NCI-H2081 (cell line): ENCODE measurements at places on chromosomes 1 and 21.

DNA sequence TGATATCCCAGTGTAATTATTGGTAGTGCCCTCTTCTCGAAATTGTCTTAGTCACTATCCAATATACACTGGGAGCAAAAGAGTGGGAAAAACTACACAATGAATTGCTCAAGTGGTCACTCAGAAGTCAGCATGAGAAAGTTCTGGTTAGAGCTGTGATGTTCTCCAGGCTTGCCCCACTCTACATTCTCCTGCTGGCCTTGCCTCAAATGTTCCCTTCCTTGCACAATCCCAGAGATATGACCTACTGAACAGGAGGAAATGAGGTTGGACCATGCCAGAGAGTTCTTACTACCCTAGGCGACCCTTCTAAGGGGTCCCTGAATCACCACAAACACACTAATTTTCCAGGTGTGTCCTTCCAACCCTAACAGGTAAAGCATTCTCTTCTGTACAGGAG, 40.8 kb downstream of the GLUL start:
- no peak for DNase-seq

GRCh38 chr1:235006816-235007215, 121.8 kb downstream of the TOMM20 start:
- DNase-seq, result no peak

DNA sequence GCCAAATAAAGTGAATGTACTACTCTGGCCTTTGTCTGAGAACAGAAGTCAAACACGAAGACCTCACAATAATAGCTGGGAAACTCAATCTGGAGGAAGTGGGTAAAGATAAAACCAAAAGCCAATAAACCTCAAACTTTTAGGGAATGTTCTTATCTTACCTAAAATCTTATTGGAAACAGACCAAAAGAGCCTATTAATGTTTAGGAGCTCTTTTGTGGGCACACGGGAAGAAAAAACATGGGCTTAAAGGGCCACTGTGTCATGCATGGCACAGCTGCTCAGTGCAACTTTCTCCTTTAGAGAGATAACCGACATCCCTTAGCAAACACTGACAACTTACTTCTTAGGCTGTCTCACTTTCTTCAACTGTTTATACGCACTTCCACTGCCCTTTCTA, 16.1 kb downstream of the EIF2B3 start:
- DNase-seq, result no peak

DNA sequence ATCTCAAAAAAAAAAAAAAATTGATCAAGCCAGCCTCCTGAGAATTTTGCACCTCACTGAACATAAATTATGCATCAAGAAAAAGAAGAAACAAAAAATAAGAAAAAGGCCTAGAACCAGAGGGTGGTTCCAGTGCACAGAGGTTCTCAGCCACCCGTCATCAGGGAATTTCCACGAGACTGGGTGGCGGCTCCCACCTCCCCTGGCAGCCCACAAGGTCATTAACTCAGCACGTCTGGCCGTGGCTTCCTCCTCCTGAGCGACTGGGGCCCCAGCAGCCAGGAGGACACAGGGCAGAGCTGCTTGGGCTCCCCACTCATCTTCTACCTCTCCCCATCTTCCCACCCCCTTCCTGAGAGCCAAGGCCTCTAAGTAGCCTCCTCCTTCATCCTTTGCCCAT, 15.7 kb upstream of the TMEM51 start:
- no peak for DNase-seq

DNA sequence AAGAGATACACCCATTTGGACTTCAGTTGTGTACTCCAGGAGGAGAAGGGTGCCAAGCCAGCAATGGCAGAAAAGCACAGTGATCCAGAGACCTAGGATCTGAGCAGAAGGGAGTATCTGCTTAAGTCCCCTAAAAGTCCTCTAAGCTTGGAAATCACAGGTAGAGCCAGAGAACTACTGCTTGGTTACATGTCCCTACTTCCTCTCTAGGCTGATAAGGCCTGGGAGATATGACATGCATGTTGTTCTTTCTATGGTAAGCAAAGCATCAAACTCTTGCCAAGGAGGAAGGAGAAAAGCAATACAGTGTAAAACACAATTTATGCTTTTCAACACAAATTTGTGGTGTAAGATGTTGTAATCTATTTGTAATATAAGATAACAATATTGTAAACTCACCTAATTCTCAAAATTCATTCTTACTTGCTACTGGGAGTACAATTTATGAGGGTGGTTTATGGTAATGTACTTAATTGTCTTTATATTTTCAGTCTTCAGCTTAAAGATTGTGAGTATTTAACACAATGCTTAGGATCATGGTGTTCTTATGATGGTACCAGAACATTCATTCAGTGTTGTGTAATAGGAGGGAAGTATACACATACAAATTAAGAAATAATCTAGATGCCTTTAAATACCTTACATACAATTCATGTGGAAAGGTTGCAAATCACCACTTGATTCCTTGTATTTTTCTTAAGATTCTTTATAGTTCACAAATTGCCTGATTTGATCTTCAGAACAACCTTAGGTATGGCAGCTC, 49.1 kb upstream of the GNG12 start:
- no peak for DNase-seq

DNA sequence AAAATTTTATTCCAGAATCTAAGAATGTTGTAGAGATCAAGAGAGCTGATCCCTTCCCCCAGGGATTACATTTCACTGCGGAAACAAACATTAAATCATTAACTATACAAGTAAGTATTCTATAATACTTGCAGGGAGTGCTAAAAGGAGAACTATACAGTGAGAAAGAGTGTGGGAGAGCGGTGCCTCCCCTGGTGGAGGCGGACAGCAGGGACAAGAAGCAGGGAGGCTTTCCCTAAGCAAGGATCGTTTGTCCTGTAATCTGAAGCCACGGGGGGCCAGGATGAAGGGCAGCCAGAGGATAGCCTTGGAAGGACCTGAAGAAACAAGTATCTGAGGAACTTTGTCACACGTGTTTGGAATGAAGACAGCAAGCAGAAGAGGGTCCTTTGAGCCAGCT, 40.1 kb downstream of the SLC9C2 start:
- DNase-seq, result no peak

DNA sequence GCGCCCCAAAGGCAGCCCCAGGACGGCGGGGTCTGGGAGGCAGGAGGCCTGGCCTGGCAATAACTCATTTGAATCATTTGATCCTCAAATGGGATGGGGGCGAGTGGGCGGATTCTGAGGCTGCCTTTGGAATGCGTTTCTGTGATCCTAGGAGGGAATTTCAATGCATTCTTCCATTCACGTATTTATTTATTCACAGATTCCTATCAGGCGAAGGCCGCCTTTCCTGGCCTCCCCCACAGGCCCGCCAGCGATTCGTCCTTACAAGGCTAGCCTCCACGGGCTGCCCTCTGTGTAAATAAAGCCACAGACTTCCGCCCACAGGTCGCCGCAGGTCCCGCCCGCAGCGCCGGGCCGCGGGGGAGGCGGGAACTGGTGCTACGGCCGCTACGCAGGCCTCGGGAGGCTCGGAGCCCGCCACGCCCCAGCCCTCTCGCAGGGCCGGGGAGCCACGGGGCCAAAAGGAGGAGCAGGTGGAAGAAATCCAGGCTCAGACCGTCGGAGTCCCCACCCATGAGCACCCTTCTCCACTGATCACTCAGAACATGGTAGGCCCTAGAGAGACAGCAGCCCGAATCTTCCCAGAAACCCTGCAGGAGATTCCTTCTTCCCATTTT, 31.3 kb upstream of the JUN start:
- no peak for DNase-seq

DNA sequence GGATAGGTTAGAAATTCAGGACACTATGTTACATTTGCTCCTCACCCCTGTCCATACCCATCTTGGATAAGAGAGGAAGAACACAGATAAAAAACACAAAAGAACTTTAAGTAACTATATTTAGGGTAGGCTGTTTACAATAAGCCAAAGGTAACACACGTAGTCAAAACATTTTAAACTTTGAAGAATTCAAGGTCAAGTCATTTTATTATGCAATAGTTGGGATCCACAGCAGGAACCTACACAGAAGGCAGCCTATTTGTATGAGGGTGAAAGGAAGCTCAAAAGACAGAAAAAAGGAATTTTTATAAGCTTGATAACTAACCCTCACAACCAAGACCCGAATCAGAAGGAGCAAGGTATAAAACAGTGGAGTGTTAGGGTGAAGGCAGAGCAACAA, 89.6 kb downstream of the ZSWIM5 start:
- DNase-seq, result no peak

- DNase-seq, result no peak
Measured at GRCh38 chr1:100816049-100816448, 78.6 kb downstream of the EXTL2 start.

DNA sequence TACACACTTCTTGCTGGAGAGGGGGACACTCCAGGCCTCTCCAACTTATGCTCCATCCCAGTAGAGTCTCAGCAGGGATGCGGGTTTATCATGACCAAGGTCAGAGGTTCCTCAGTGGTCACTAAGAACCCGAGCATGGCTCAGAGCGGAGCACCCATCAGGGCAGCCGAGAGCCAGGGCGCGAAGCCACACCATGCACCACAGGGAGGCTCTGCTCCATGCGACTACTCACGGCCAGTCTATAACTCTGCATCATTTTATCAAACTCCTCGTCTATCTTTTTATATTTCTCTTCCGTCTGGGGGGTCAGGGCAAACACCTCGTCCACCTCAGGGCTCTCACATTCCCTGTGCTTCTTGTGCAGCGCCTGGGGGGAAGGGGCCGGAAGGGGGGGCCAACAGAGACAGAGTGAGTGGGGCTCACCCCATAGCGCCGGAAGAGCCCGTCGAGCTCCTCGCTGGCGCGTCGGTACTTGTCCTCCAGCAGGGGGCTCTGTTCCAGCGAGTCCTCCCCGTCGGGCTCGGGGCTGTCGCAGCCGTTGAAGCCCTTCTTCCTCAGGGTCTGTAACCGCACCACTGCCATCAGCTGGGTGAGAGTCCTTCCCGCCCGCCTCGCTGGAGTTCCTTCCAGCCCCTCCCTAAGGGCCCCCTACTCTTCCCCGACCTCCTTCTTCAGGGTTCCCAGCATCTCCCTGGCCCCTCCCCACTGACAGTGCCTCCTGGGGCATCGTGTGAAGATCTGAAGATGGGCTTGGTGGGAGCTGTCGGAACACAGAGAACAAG, 20.0 kb downstream of the MEF2D start:
- no peak for DNase-seq

GRCh38 chr1:85628791-85629531, 48.4 kb downstream of the CCN1 start:
- DNase-seq, result peak; percentile 29

- no peak for DNase-seq
Measured at GRCh38 chr21:35401476-35401875, 352.4 kb upstream of the RUNX1 start.

GRCh38 chr1:223840254-223840653, 5.5 kb downstream of the TP53BP2 start:
- no peak for DNase-seq

GRCh38 chr1:8104278-8105236, 78.4 kb upstream of the ERRFI1 start:
- DNase-seq, result no peak

DNA sequence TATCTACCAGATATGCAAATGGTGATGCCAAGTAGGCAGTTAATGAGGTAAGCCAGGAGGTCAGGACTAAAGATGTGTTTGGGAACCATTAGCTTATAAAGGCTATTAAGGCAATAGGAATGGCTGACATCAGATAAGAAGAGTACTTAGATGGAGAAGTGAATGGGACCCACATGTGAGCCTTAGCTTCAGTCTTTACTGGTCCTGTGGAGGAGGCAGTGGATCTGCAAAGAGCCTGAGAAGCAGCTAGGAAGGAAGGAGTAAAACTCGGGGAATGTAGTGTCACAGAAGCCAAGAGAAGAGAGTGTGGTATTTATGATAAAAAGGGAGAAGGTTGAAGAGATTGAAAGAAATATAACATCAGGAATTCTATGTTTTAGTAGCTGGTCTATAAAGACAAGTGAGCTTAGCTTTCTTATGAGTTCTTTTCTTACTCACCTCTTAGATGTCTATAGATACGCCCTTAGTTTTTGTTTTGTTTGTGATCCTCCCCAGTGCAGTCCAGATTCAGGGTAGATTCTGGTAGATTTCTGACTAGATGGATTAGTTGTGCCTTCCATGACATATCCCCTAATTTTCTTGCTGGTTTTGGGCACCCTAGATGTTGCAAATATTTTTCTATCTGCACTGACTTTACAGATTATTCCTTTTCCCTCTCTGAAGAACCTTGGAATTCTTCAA, 39.4 kb downstream of the SLAMF6 start:
- DNase-seq, result no peak

DNA sequence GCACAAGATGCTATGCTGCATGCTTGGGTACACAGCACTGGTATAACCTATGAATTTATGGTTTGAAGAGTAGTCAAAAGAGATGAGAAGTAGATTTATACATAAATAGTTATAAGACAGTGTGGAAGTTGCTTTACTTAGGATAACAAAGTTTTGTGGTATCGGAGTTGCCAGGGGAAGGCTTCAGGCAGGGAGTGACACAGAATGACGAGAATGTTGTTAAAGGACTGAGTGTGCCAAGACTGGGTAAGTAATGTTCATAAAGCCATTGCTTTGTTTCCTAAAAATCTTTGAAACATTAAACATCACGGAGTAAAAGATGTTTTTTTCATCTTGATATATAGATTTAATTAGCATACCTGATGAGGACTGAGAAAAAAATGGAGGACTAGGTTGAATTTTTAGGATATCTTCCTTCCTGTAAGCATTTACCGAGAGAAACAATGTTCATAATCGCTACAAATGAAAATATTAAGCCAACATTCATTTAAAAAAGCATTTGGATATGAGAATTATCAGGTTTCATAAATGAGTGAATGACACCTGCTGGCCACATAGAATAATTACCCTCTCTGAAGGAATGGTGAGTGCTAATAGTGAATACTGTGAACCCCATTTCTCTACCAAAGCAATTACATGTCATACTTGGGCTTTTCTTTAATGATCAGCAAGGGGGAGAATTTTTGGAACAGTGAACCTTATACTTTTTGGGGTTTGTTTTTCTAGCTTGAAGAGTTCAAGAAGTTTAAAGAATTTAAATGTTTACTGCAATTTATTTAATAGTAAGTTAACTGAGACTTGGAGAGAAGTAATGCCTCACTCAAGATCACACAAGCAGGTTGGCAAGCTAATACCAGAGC, 28.4 kb downstream of the EXTL2 start:
- DNase-seq, result peak; percentile 6

GRCh38 chr1:113219377-113219776, 146.4 kb downstream of the LRIG2 start:
- no peak for DNase-seq

GRCh38 chr1:176552217-176552991, 89.4 kb downstream of the PAPPA2 start:
- DNase-seq, result no peak

GRCh38 chr1:97942161-97943123, 21.6 kb upstream of the DPYD start:
- DNase-seq, result no peak

DNA sequence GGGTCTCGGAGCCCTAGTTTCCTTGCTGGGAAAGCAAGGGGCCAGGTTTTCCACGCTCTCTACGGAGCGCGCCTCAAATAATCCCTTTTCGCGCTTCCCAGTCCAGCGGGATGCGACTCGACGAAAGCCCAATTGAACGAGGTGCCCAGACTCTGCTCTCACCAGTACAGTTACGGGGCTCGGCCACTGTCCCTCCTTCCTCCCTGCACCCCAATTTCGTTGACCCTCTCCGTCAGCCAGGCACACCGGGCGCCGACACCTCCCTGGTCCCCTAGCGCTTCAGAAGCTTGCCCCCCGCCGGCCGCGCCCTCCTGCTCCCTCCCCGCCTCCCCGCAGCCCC, 389 bp downstream of the SEMA6C start:
- DNase-seq, result no peak

- DNase-seq, result no peak
Measured at GRCh38 chr1:113983391-113983790, 4.1 kb downstream of the OLFML3 start.
